ENCODE measurements at places on chromosomes 12 and 14. TPM values are rescaled to one million over a fixed set of nuclear protein-coding genes. Genes with fewer than 3 reads are reported as not detected.

Gene CLEC6A
- not detected for total RNA-seq

Gene PTGES3
- total RNA-seq: 28.2 TPM

Gene FNTB
- 5.9 TPM for total RNA-seq

Gene MMP19
- total RNA-seq: 6.1 TPM

Gene COL2A1
- not detected for total RNA-seq

Gene CLEC4E
- not detected for total RNA-seq

Gene TAS2R31
- total RNA-seq: 3.0 TPM

Gene KIF26A
- not detected for total RNA-seq

Gene LRTM2
- not detected for total RNA-seq

Gene RHEBL1
- not detected for total RNA-seq

Gene KRT75
- total RNA-seq: not detected

Gene CLEC1A
- not detected for total RNA-seq

Gene NTF3
- total RNA-seq: not detected

Gene FITM1
- 0.16 TPM for total RNA-seq

Gene VRTN
- not detected for total RNA-seq

Gene ZNF219
- total RNA-seq: 0.63 TPM

Gene GPR84
- not detected for total RNA-seq

Gene NEDD1
- 15.8 TPM for total RNA-seq

Gene VDR
- 3.8 TPM for total RNA-seq

Gene ITGB7
- 1.4 TPM for total RNA-seq

Gene TAMALIN
- total RNA-seq: 19.2 TPM

Gene MEG3
- total RNA-seq: 226 TPM

Gene SOAT2
- 0.16 TPM for total RNA-seq

Gene SINHCAF
- 2.2 TPM for total RNA-seq

Gene KLHDC1
- total RNA-seq: 9.0 TPM

Gene ITGA7
- total RNA-seq: 2.7 TPM

Gene FOXN4
- total RNA-seq: not detected

Gene RPL10L
- not detected for total RNA-seq

Gene RSRC2
- total RNA-seq: 35.4 TPM

Gene TOMM20L
- not detected for total RNA-seq

Gene PTPN21
- total RNA-seq: 8.2 TPM

Gene ADGRD1
- total RNA-seq: 10.8 TPM

Gene BHLHE41
- total RNA-seq: 2.0 TPM

Gene KRT83
- not detected for total RNA-seq

Gene TEDC1
- total RNA-seq: 1.5 TPM

Gene ASB2
- 0.32 TPM for total RNA-seq

Gene PTCSC3
- not detected for total RNA-seq

Gene TIMM9
- total RNA-seq: 16.5 TPM

Gene CRACR2A
- 9.5 TPM for total RNA-seq

Gene GPR162
- total RNA-seq: 5.8 TPM

Gene TRPV4
- total RNA-seq: 1.1 TPM

Gene RILPL2
- 5.8 TPM for total RNA-seq

Gene PLD4
- total RNA-seq: 0.09 TPM
